ENCODE measurements at places on chromosomes 5 and 9.

DNA sequence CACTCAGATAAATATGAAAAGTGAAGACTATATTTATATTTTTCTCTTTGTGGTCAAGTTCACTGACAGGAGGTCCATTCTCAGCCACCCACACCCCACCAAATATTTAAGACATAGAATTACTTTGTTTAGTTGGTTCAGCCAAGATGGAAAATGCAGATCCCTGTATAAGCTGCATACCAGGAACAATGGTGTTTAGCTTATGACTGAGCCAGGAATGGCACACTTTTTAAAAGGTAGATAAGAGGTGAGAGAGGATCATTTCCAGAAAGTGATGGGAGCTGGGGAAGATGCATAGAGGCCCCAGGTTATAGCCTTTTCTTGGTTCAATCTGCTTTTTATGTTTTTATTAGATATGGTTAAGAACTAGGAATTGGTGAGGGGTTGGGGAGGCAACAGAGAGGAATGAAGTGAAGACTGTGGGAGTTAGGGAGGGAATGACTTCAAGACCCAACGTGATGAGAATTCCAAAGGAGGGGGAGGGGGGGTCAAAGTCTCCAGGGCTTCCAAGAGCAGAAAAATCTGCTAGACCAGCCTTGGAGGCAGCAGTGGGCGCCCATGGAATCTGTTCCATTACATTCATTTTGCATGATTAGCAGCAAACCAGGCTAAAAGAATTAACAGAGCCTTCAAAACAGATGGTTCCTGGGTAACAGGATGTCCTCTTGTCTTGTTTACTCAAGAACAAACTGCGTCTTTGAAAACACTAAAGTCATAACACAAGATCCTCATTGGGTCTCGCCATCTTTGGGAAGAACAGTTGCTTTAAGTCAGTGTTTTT, 95.2 kb downstream of the FGF1 start:
- DNase-seq, result peak; percentile 50

DNA sequence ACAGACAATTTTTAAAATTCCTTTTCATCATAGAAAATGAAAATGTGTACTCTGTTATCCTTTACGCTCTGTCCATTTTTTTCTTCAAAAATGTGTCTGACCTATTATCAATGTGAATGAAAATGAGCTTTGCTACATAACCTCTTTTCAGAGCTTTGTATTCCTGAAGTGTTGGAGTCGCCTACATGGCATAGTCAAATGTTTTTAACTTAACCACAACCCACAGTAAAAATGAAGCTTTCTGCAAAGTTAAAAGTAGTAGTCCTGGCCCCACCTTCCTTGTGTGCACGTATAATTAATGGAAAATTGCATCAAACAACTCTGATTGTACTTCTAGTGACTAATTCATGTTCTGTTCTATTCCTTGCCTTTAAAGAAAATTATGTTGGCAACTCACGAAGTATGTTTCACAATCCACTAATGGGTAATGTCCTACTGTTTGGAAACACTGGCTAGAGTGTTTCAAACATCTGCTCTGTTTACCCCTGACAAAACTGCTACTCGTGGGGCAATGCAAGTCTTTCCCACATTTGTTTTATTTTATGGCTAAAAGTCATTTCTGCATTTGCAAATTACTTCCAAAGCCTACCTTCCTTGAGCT, 18.6 kb upstream of the PSAT1 start:
- no peak for DNase-seq

GRCh38 chr5:143056339-143056704, 286.1 kb downstream of the ARHGAP26 start:
- no peak for DNase-seq

- no peak for DNase-seq
These were observed 65.8 kb downstream of the MCCC2 start for GRCh38 chr5:71652803-71653543.

DNA sequence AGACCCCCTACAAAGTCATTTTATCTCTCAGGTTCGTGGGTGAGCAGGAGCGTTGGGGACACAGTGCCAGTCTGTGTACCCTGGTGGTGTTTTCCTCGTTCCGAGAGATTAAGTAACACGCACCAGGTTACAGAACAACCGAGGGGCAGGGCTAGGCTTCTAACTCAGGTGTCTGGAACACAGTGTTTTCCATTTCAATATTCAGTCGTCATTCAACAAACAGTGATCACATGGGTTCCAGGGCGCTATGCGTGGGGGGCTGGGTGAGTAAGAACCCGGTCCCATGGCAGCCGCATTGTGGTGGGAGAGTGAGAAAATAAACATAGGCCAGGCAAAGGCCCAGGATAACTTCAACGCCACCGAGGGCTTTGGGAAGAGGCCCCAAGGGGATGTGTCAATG, 55.9 kb upstream of the RNU6ATAC start:
- DNase-seq, result no peak

- DNase-seq, result no peak
These were observed 75.1 kb upstream of the FER start for GRCh38 chr5:108672639-108673038.

DNA sequence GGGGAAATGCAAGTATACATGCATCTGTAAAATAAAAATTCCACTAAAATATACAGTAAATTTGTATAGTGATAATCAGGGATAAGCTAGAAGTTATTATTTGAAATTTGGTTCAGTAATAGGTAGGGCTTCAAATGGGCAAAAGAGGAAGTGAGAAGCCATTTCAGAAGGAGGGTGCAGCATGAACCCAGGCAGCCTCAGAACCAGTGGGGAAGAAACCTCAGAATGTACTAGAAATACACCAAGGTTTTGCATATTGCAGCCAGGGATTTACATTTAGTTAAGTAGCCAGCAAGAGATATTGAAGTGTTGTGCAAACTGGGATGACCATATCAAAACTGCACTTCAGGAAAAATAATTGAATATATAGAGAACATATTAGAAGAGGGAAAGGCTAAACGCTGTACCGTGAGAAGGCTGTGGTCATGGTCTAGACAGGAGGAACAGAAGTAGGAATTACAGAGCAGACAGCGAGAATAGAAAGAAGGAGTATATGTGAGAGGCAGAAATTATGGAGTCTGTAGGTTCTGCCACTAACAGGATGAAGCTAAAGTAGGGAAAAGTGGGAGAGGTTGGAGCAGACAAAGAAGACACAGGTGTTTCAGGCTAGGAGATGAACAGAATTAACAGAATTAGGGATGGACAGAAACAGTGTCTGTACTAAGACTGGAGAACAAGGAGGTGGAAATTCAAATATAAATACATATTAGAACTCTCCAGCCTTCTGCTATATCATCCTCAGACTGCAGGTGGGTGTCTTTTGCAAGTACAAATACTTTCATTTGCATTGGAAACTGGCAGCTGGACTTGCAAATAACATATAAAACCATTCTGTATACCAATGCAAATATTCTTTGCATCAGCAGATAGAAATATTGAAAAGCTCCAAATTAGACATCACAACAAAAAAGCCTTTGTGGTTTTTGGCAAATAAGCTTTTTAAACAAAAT, 335.6 kb downstream of the ZNF608 start:
- no peak for DNase-seq

DNA sequence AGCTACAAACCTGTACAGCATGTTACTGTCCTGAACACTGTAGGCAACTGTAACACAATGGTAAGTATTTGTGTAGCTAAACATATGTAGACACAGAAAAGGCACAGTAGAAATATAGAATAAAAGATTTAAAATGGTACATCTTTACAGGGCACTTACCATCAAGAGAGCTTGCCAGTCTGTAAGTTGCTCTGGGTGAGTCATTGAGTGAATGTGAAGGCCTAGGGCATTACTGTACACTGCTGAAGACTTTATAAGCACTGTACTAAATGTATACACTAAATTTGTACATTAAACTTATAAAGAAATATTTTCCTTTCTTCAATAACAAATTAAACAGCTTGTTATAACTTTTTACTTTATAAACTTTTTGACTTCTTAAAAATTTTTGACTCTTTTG, 20.5 kb downstream of the ADRB2 start:
- peak; percentile 71 for DNase-seq

- DNase-seq, result peak; percentile 72
These were observed 27.1 kb upstream of the BASP1 start for GRCh38 chr5:17190242-17190778.

GRCh38 chr5:153618867-153619266, 128.4 kb downstream of the GRIA1 start:
- DNase-seq, result peak; percentile 85

- DNase-seq, result no peak
These were observed 28.1 kb downstream of the SMARCA2 start for GRCh38 chr9:2043243-2043642.

GRCh38 chr5:138408023-138408422, 30.8 kb upstream of the REEP2 start:
- DNase-seq, result no peak

DNA sequence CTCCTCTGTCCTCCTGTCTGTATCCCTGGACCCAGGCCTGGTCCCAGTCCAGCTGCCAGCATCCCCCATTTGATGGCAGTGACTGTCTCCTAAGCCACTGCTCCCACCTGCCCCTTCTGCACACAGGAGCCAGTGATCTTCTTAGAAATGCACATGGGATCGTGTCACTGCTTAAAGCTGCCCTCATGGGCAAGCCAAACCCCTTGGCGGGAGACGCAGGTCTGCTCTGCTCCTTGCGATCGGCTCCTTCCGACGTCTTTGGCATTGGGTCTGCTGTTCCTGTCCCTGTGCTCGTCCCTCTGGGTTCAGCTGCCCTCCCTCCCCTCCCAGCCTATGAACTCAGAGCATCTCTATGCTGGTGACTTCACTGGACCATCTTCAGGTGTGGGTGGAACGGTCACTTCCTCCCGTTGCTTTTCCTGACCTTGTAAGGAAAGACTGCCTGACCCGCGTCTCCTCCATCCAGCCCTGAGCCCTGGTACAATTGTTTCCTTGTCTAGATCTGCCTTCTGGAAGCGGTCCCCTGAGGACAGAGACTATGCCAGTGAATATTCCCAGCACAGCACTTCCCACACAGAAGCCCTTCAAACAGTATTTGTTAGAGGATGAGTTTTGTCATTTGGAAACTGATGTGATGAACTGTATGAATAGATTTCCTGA, 116.5 kb downstream of the ZNF354C start:
- no peak for DNase-seq

DNA sequence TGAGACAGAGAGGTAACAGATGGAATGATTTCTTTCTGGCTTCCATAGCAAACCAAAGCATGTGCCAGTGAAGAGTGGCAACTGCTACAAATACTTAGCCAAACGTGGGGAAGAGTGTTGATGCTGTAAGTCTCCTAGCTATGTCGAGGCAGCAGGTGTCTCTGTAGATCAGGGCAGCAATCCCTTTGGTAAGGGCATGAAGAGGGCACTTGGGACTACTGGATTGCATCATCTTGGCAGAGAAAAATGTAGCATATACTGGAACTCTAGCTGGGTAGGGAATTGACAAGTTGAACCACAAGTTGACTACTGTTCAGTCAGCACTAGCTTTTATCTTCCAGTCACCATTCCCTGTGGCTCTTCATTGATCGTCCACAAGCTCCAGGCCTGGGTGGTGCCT, 75.8 kb downstream of the GHR start:
- no peak for DNase-seq

GRCh38 chr9:92438900-92439526, 14.7 kb upstream of the OMD start:
- peak; percentile 27 for DNase-seq

DNA sequence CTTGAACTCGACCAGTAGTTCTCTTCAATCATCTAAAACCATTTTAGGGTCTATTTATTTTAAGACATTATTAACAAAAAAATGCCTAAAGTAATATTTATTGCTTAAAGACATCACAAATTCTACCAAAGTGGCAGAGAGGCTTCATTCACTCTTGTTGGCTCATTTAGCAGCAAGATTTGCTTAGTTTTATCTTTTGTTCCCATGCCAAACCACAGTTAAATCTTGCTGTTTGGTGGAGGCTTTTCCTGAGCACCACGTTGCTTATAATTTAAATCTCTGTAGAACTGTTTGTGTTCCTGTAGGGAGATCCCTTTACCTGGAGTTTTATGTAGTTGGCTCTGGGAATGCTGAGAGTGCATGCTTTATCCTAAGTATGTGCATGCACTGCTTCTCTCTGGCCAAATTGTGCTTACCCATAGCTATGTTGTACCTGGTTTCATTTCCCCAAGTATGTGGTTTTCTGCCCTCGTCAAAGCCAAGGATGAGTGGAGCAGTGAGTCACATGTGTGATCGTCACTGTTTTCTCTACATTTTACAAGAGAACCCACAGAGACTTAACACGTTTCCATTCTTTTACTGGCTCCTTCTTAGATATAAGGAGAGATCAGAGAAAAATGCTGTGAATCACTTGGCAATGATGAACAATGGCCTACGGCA, 42.1 kb upstream of the MAST4 start:
- DNase-seq, result no peak

DNA sequence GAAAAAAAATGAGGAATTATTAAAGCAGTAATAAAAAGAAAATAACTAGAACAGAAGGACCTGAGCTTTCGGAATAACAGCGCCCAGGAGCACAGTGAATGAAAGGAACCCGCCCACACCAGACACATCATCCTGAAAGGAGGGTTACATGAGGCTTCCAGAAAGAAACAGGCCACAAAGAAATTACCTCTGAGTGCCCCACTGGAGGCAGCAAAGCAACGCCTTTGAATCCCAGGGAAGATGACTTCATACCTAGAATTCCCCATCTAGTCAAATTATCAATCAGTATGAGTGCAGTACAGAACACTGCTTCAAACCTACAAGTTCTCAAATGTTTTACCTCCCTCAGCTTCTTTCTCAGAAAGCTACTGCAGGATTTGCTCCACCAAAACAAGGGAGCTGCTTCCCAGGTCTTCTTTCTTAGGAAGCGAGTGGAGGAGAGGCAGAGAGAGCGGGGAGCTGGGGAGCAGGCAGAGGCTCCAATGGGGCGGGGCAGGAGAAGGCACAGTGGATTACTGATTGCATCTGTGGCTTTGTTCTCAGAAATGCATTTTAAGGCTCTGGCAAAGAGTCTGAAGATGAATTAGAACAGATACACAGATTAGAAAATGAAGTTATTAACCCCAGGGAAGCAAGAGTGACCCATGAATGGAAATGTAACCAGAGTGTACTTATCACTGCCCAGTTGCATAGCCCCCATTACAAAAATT, 87.1 kb downstream of the SEMA4D start:
- no peak for DNase-seq

- DNase-seq, result no peak
These were observed 63.1 kb downstream of the RNF38 start for GRCh38 chr9:36337002-36337401.

- no peak for DNase-seq
These were observed 308.0 kb upstream of the RPS23 start for GRCh38 chr5:82586181-82586580.

- DNase-seq, result no peak
These were observed 2.0 kb upstream of the MEF2C start for GRCh38 chr5:88885002-88885401.

DNA sequence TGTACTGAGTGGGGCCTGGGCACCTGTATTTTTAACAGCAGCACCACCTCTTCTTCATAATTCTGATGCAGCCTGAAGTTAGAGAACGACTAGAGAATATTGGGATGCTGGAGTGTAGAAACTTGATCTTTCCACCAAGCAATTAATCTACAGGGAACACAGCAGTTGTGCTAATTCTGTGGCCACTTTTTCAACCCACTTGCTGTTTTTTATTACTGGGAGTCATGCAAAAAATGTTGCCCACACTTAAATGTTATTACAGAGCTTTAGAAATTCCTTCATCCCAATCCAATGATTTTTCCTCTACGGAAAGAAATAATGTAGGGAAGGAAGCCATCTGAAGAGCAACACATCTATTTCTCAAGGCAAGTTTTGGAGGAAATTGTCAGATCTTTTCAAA, 190.9 kb upstream of the TUT7 start:
- DNase-seq, result peak; percentile 26

GRCh38 chr5:34735491-34736426, 79.6 kb downstream of the RAI14 start:
- peak; percentile 64 for DNase-seq

- no peak for DNase-seq
These were observed 163.4 kb downstream of the GHR start for GRCh38 chr5:42586625-42587024.

- DNase-seq, result no peak
These were observed 15.0 kb downstream of the LPCAT1 start for GRCh38 chr5:1508659-1509290.

All from fibroblast of skin of back (primary cell).